Urinary bladder (tissue), 4 donors: ENCODE measurements at places on chromosomes 5 and 9. TPM values are rescaled to one million over a fixed set of nuclear protein-coding genes. Genes with fewer than 3 reads are reported as not detected.

Gene PTGER4
- total RNA-seq = 11.4 TPM

DNA sequence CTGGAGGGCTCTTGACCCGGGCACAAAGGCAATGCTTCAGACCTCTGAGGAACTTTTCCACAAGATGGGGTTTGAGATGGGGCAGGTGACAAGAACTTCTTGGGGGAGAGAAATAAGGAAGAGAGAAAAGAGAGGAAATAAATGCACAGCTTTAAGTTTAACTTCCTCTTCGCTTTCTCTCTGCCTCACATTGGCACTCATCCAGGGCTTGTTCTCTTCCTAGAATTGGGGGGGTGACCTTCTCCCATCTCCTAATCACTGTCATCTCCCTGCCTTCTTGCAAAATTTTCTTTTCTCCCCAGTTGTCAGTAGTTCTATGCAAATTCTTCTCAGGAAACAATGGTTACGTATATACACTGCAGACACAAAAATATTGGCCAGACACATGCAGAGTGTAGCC is 19.1 kb upstream of the ADCY2 start:
- no peak for DNase-seq

DNA sequence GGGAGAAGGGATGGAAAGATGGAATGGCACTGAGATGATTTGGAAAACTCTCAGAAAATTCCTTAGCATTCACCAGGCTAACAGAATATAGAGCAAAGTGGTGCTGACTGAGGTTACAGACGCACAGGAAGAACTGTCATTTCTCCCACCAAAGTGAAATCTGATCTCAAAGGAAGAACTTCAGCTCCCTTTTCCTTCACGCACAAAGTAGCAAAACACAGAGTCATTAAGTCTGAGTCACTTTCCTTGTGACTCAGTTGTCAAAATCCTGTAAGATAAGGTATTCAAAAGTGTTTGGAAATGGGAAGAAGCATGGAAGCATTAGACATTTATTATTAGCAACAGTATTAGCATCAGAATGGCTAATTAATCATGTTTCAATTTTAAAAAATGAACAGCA is 11.7 kb downstream of the MPDZ start:
- no peak for DNase-seq

Gene NEUROG1
- not detected for total RNA-seq

Gene PCSK1
- total RNA-seq = 0.37 TPM

GRCh38 chr5:112682621-112683061 is 55.0 kb upstream of the APC start:
- DNase-seq = no peak

Gene CCNO
- 1.6 TPM for total RNA-seq

Gene C9orf50
- not detected for total RNA-seq

DNA sequence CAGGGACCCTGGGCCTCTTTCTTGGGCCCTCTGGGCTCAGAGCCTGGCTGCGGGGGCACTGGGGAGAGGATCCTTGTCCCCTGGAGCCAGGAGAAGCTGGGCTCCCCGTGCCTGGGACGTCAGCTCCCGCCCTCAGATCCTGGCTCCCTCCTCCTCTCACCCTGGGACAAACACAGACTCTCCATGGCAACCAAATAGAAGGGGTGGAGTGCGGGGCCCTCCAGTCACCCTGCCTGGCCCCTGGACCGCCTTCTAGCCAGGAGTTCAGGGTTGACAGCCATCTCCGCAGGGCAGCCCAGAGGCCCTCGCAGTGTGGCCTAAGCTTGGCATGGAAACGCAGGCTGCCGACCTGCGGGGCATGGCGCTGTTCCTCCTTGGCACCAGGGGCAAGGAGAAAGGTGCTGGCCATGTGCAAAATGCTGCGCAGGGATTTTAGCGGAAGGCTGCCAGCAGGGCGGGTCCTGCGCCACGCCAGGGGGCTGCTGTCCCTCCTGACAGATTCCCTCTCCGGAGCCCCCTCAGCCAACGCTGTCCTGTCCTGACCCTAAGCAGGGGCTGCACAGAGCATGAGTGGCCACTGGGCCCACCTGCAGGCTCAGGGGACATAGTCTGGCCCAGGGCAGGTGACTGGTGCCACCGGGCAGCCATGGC is 1.0 kb downstream of the ZDHHC11 start:
- peak; percentile 39 for DNase-seq

GRCh38 chr5:128341056-128341455 is 197.0 kb downstream of the FBN2 start:
- DNase-seq = no peak
